Activated naive CD4-positive, alpha-beta T cell treated with anti-CD3 and anti-CD28 coated beads, Interleukin-2, amount 50 U/mL, for 16 hours (primary cell): ENCODE measurements at places on chromosomes 5 and 9.

GRCh38 chr5:1416856-1417469, 28.3 kb downstream of the SLC6A3 start:
- no peak for DNase-seq

DNA sequence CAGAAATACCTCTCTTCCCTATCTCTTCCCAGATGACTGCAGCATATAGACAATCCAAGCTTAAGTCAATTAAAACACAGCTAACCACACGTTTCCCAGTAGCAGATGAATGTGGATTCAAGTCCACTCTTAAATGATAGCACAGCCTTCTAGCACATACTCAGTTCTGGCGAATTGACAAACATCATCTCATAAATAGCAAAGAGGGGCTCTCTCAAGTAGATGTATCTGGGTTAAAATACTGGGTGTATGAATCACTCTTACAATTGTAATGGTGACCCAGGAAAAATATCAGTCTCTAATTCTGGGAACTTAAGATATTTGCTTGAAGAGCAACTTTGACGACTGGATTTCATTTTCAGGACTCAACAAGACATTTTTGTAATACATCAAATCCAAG, 67.0 kb upstream of the HAPLN1 start:
- no peak for DNase-seq

- no peak for DNase-seq
These were observed 30.2 kb upstream of the HSPA9 start for GRCh38 chr5:138605254-138605972.

DNA sequence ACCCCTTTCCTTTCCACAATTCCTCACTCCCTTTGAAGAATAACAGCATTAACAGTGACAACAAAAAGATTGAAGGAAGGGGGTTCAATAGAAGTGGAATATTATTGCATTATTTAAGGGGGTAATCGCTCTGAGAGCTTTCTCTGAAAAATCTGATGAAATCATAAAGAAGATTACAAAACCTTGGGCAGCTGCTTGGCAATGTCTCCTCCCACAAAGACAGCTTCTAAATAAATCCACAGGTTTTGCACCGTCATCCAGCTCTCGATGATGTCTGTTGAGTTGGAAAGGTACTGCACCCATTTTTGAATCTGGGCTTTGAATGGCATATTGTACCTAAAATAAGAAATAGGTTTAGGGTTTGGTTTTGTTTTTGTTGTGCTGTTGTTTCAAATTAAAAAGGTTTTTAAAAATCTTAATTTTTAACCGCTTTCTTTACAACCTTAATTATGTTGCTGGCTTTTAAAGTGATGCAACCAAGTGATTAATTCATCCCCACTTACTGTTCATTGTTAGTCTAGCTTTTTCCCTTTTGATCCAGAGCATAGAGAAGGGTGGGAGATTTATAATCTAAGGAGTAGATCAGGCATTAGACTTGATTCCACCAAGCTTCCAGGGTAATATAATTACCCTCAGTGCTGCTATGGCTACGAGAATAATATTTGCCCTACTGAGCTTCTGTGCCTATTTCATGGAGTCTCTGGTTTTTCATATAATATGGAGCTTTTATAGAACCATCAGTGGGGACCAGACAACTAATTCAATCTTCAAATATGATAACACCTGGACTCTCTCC, 85.0 kb downstream of the DNAH5 start:
- no peak for DNase-seq

DNA sequence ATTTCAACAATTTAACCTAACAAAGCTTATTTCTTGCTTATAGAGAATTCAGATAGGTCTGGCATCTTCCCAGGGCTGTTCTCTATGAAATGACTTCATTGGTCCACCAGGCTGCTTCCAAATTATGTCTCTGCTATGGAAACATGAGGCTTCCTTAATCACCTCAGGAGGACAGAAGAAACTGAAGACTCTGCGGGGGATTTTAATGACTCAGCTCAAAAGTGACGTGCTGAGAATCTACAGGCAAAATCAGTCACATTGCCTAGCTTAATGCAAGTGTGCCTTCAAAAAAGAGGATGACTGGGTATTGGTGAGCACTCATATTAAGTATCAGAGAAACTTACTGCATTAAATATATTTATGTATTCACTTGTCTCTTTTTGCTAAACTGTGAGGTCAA, 315.5 kb upstream of the RGMB start:
- DNase-seq: no peak

DNA sequence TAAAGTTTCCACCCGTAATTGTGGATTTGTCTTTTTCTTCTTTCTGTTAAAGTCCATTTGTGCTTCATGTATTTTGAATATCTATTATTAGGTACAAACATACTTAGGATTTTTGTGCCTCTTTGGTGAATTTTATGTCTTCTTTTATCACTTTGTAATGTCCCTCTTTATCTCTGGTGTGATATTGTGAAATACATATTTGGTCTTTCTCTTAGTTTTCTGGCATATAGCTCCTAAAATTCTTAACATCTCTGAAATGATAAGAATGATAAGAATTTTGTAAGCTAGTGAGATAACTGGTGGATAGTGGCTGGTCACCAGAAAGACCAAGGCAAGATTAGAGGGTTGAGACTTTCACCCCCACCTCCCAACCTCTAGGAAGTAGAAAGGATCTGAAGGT, 111.1 kb downstream of the KCTD16 start:
- no peak for DNase-seq

- no peak for DNase-seq
These were observed 1.6 kb downstream of the CMBL start for GRCh38 chr5:10306114-10306513.

DNA sequence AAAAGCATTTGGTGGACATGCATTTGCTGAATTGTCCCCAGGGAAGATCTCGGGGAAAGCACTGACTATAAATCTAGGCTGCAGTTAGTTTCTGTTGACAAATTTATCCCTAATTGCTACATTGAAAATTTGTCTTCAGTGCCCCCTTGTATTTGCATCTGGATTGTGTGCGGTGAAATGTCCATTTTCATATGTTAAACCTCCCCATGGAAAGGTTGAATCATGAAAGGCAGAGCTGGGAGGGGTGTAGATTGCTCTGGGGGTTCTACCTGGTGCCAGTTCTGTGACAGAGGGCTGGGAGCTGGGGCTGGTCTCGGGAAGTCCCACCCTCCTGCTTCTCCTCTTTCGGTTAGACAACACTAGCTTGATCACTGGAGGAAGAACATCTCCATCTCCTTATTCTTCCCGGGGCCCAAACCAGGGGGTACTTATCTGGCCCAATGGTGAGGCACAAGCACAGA, 101.9 kb downstream of the GADD45G start:
- DNase-seq: no peak

DNA sequence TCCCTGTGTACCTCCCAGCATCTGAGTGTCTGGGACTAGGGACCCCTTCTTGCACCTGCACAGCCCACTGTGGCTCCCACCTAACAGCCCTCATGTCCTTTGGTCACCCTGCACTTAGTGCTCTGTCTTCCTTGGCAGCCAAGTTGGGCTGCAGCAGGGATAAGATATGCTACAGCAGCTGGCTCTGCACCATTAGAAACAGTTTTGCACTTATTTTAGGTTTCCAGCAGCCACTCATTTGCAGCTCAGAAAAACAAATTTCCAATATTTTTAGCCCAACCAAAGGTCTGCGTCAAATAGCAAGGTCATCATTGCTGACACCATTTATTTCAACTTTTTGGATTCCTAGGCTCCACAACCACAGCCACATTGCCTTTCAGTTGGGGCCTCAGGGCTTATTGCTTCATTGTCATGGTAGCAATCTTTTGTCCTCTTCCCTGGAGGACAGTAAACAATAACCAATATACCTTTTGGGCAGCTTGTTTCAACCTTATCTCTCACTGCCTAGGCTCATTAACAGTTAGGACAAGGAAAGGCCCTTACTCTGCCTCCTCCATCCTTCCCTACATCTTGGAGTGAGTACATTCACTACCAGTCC, 263.9 kb downstream of the COX7C start:
- DNase-seq: no peak

- DNase-seq: no peak
These were observed 14.7 kb downstream of the NUP214 start for GRCh38 chr9:131140112-131140511.

DNA sequence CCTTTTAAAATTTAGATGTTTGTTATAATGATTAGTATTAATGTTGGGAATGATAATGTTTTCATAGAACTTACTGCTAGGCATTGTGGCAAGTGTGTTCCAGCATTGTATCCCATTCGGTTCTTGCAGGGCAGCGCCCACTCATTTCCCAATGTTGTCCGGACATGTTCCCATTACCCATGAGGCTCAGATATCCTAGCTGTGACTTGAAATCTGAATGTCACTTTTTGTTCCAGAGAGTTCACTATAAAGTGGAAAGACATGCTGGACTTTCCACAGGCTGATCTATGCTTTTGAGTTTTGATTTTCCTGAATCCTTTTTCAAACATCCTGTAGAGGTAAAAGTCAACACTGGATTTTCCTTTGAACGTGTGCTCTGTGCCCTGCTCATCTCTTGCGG, 329.1 kb downstream of the MARCHF11 start:
- DNase-seq: no peak

DNA sequence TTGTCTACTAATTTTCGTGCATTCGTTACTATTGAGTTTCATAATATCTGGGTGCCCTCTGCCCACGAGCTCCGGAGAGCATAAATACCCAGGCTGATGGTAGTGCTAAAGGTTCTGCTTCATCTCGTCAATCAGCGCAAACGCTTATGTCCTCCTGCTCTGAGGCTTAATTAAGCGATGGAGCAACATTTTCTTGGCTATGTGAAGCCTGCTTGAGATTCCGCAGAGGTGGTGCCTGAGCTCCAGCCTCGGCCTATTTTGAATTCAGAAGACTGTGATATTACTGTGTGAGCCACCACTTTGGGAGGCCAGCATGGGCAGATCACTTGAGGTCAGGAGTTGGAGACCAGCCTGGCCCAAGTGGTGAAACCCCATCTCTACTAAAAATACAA, 44.8 kb downstream of the ANXA2R start:
- DNase-seq: no peak

DNA sequence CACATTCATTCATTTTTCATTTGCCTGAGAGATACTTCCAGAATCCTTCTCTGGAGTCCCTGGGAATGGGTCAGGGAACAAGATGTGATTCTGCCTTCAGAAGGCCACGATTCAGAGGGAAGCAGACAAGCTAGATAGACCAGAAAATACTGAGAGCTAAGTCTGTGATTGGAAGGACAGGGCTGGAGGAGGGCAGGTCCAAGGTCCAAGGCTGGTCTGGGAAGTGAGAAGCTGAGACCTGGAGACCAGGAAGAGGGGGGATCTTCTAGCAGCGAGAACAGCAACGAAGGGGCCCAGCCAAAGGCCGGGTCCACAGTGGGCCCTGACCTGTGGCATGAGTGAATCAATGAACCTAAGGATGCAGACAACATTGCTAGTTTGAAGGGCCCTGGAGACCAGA, 4.1 kb upstream of the IER5L start:
- no peak for DNase-seq

GRCh38 chr9:106621313-106622163, 241.4 kb upstream of the ZNF462 start:
- no peak for DNase-seq

DNA sequence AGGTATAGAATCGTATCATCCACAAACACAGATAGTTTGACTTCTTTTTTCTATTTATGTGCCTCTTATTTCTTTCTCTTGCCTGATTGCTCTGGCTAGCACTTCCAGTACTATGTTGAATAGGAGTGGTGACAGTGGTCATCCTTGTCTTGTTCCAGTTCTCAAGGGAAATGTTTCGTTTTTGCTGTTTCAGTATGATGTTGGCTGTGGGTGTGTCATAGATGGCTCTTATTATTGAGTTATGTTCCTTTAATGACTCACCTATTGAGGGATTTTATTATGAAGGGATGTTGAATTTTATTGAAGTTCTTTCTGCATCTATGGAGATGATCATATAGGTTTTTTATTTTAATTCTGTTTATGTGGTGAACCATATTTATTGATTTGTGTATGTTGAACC, 70.3 kb downstream of the ENC1 start:
- DNase-seq: no peak

GRCh38 chr5:79499640-79500273, 14.2 kb downstream of the HOMER1 start:
- DNase-seq: no peak

DNA sequence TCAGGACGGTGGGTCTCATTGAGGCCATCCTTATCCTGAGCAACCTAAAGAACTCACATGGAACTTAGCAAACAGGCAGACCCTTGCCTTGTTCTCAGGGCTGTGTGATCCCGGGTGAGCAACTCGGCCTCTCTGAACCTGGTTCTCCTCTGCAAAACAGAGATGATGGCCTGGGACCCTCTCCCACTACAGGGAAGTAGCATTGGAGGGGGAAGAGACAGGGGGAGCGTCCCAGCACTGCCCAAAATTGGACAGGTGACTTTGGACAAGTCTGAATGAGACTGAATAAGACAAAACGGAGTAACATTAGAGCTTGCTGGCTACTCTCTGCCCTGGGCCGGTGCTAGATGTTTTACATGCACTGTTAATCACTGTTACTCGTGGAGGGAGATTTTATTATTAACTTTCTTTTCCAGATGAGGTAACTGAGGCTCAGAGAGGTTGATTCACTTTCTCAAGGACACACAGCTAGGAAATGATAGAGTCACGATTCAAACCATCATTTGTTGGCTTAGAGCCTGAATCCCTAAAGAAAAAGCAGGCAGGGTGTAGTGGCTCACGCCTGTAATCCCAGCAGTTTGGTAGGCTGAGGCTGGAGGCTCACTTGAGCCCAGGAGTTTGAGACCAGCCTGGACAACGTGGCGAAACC, 136.4 kb downstream of the C9orf50 start:
- DNase-seq: no peak

GRCh38 chr9:96674906-96675538, 19.9 kb upstream of the PRXL2C start:
- no peak for DNase-seq

DNA sequence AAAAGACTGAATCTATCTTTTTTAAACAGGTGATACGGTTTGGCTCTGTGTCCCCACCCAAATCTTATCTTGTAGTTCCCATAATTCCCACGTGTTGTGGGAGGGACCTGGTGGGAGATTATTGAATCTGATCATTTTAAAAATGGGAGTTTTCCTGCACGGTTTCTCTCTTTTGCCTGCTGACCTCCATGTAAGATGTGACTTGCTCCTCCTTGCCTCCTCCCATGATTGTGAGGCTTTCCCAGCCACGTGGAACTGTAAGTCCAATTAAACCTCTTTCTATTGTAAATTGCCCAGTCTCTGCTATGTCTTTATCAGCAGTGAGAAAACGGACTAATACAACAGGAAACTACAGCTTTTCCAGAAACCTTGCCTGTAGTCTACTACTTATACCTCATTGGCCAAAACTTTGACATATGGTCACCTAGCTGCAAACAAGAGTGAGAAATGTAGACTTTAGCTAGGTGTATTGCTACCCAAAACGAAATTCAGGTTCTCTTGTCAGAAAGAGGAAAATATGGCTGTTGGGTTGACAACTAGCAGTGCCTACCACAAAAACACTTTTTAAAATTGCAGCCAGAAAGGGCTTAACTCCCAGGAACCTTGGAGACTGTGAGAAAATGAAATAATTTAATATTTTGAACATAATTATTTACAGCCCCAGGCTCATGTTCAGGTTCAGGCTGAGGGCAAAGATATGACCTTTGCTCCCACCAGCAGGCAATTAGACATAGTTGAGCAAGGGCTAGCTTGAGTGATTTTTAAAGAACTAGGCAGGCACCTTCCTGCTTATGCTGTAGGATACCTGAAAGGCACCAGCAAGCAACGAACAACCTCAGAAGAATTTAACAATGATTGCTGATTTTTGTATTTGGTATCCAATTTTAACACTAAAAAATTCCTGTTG, 7.4 kb upstream of the AGGF1 start:
- no peak for DNase-seq

GRCh38 chr5:81631124-81631523, 119.8 kb downstream of the SSBP2 start:
- no peak for DNase-seq

GRCh38 chr9:113219969-113220368, 1.1 kb downstream of the FKBP15 start:
- DNase-seq: no peak
